H1 (cell line): ENCODE measurements at places on chromosomes 7 and 10.

GRCh38 chr7:39709029-39709428 is 85.7 kb downstream of the RALA start:
- no peak for DNase-seq

GRCh38 chr10:62778125-62778524 is 26.4 kb upstream of the ADO start:
- DNase-seq = no peak

GRCh38 chr7:141974831-141975230 is 1.3 kb upstream of the TAS2R38 start:
- no peak for DNase-seq

- DNase-seq = no peak
Observed at GRCh38 chr7:51269911-51270310, 46.7 kb downstream of the COBL start.

GRCh38 chr10:19902456-19902855 is 86.2 kb downstream of the PLXDC2 start:
- no peak for DNase-seq

DNA sequence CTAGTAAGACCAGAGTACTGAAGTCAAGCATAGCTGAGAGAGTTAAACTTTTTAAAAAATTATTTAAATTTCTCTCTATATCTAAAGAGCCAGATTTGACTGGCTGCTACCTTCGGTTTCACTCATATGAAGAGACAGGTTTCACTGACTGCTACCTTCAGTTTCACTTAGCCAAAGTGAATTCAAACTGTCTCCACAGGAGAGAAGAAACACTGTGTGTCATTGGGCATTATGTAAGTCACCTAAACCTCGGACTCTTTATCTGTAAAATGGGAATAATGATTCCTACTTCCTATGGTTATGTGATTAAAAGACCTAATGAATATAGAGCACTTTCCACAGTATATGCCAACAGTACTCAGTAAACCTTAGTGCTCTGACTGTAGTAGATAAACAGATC is 41.6 kb upstream of the MET start:
- no peak for DNase-seq

DNA sequence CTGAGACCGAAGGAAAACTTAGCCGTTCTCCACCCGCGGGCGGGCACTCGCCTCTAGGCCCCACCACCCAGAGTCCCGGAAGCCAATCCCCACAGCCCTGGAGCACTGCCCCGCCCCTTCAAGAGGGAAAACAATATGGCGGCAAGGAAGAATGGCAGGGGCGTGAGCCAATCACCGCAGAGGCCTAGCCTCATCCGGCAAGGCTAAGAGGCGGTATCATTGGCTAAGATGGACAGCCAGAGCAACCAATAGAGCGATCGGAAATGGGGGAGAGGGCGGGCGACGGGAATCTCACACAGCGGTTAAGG is 529 bp downstream of the ACTR1A start:
- peak; percentile 96 for DNase-seq

DNA sequence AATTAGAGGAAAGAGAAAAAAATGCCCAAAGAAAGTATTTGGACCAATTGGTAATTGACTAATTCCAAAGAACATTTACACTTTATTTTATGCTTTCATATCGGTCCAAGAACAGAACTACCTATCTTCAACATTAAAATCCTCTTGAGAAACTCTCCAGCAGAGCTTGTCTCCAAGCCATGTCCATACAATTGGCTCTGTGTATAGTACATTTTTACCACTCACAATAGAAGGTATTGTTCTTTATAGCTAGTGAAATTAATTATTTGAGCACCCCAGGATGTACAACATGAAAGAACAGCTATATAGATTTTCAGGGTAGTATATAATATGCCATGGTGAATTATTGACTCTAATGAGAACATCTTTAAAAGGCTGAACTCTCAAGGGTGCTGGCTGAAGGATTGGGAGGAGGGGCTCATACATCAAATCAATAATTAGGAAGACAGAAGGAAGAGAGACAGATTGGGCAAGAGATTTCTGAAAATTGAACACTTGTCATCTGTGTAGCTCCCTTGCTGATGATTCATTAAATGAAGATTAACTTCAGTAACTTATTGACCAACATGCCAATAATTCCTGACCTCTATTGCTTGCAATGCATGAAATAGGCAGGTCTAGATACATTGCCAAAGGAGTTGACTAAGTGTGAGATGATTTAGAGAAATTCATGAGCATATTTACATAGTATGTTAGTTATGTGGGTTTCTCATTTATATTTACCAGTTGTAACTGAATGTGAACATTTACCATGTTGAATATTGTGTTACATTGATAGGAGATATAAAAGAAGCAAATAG is 249.7 kb downstream of the MTERF1 start:
- DNase-seq = no peak

DNA sequence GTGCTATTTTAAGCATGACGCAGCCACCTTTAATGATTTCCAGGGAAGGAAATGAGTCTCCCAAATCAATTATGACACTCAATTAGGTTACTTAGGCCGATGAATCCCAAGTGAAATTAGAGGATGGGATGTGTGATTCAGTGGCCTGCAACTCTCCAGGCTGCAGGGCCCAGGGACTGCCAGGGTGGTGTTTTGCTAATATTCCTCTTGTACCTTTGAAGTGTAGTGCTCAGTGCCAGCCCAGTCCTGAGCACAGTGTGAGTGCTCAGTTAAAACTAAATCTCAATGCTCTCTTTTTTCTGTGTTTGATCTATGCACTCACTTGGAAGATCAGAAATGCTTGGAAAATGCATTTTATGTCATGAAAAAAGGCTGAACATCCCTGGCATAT is 51.6 kb downstream of the SEM1 start:
- DNase-seq = no peak

DNA sequence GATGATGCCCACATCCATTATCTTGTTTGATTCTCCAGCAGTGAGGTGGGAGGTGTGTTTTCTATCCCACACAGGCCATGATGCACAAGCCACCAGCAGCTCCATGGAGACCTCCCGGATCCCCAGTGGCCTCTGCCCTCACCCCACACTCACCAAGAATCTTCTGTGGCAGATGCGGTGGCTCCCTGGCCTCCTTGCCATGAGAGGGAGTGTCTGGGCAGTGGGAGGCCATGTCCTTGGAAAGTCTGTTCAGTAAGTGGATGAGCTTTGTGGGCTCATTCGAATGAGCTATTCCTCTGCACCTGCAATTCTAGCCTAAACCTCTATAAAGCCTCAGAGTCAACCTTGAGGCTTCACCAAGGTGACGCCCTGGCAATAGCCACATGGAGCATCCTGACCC is 243.8 kb downstream of the TCERG1L start:
- no peak for DNase-seq

GRCh38 chr7:7972922-7973594 is 4.5 kb downstream of the GLCCI1 start:
- no peak for DNase-seq

DNA sequence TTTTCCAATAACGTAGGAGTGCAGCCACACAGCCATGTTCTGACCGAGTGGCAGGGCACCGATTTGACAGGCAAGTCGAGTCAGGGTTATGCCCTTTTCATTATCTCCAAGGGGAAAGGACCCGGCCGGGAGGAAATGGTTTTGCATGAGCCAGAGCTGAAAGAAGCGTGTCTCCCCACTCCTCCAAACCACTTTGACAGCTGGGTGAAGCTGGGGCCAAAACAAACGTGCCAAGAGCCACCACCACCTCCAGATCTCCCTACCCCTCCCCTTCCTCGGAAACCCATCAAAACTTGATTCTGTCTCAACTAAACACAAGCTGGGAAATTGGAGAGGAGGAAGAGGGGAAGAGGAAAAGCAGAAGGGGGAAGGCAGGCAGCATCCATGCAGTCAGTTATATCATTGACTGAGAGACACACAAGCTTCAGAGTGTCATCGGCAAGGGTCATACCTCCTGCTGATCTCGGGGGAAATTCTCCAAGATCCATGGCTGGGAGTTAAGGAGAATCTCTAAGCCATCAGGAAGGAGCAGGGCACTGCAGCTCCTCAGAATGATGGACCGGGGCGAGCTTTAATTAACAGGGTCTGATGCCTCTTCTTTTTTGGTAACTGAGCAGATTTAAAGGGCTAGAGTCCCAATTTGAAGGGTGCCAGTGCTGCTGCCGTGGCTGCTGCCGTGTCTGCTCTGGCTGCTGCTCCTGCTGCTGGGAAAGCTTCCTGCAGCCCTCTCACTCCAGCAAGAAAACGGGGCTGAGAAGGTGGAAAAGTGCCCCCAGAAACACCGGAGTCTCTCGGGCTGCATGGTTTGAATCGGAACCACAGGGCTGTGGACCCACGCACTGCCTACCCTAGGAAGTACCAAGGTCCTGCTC is 34.7 kb upstream of the CALN1 start:
- no peak for DNase-seq

- no peak for DNase-seq
Observed at GRCh38 chr7:45028920-45029344, 28.9 kb downstream of the CCM2 start.

- DNase-seq = no peak
Observed at GRCh38 chr10:55750458-55750857, 610.6 kb downstream of the ZWINT start.

GRCh38 chr7:55310287-55311025 is 54.7 kb upstream of the LANCL2 start:
- DNase-seq = no peak

DNA sequence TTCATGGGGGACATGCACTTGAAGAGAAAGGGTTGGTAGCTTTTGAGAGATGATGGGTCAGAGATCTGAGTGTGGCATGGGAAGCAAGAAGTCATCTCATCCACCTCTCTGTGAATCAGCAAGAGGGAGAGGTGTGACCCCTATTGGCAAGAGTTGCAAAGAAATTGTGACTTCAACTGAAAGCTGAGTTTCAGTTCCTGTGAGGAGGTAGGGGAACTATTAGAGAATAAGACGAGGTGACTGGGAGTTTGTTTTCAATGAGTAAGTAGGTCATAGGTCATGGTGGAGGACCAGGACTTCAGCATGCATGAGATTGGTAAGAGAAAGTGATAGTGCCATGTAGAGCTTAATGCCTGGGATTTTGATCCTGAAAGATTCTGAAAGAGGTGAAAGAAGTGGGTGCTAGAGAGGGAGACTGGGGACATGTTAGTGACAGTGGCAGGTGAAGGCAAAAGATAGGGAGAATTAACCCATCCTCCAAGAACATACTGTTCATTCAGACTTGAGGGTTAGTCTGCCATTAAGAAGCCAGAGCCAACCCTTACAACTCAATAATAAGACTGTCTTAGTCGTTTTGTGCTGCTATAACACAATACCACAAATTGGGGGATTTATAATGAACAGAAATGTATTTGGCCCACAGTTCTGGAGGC is 75.5 kb upstream of the CAPZA2 start:
- no peak for DNase-seq

GRCh38 chr7:18390535-18390907 is 105.0 kb upstream of the HDAC9 start:
- no peak for DNase-seq

- DNase-seq = no peak
Observed at GRCh38 chr10:13016426-13016825, 14.9 kb upstream of the CCDC3 start.

GRCh38 chr10:15879058-15879457 is 18.8 kb upstream of the MINDY3 start:
- DNase-seq = no peak

GRCh38 chr7:117011419-117012260 is 58.3 kb downstream of the ST7 start:
- DNase-seq = no peak

- no peak for DNase-seq
Observed at GRCh38 chr7:110253093-110253492, 837.8 kb upstream of the LRRN3 start.

DNA sequence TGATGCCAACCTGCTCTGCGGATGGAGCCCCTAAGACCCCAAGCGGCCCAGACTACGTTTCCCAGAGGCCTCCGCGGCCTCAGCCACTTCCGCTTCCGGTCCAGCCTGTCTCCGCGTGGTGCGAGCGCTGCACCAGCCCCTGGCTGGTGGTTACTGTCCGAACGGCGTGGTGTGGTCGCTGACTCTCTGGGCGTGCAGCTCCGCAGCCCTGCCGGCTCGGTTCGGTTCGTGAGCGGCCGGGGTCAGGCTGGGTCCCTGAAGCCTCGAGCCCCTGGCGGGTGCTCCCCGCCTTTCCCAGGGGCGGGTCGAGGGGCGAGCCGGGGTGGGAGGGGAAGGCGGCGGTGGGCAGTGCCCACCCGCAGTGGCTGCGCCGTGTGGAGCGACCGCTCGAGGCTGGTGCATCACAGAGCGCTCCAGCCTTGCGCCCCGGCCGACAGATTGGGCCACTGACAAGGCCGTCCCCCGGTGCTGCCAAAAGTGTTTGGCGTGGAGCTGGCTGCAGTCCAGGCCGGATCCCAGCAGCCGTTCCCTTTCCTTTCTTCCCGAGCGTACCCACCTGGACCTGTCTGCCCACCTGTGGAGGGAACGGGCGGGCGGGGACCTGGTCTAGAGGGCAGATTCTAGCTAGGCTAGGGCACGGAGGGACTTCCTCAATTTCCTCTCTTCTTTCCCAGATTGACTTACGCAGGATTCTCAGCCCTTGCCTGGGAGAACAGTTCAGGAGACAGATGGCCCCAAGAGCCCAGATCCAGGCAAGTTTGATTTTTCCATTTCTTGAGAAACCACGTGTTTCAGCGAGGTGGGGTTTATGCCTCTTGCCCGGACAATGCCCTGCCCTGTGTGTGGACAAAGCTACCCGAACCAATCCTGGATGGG is at the start of gene ZNF485:
Gene ZNF485 (plus strand): TSS at position 116 of the 876 bp plus-strand sequence. CDS start 613 bp downstream, at position 729.
- peak; percentile 33 for DNase-seq

- no peak for DNase-seq
Observed at GRCh38 chr7:133827707-133828623, 299.2 kb upstream of the LRGUK start.

DNA sequence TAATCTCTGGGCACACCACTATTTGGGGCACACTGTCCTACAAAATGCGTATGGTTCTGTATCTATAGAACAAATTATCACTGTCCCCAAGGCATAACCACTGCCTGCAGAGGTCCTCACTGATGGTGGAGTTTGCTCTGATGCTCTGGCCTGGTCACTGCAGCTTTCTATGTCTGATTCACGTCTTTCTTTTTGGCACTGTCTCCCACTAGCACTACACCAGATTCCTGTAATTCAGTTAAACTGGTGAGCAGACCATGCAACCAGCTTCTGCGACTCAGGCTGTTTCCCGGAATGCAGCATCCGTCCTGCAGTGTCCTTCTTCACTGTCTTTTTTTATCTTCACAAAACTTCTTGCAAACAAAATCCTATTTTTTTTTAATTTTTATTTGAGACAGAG is 112.8 kb downstream of the KLF6 start:
- DNase-seq = no peak

DNA sequence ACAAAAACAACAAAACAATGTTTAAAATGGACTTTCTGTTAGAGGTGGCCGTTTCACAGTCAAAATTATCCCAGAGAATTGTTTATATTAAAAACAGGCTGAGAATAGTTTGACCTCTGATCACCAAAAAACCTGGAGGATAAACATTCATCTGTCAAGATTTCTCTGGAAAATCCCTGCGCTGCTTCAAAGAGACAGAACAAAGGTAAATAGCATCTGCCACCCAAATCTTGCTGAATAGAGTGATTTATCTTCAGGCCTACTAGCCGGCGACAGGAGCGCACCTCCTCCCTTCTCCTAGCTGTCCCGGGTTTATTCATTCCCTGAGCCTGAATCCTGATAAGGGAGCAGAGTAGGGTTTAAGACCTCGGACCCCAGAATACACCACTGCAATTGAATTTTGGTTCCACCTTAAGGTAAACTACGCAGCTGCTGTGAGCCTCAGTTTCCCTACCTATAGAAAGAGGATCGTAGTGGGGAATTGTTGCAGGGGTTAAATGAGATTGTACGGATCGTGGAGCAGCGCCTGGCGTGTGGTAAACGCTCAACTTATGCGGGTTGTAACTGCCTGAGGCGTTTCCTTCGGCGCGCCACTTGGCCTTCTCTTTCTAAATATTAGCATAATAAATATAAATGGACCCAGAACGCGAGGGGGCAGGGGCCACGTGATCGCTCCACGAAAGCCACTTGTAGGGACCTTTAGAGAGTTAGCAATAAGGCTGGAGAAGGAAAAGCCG is 498 bp upstream of the ST7 start:
- no peak for DNase-seq
